ENCODE measurements at places on chromosomes 7 and 10.

GRCh38 chr7:24795407-24795767 is 38.1 kb upstream of the GSDME start:
- no peak for DNase-seq

GRCh38 chr10:36003688-36004087 is 361.6 kb upstream of the FZD8 start:
- no peak for DNase-seq

DNA sequence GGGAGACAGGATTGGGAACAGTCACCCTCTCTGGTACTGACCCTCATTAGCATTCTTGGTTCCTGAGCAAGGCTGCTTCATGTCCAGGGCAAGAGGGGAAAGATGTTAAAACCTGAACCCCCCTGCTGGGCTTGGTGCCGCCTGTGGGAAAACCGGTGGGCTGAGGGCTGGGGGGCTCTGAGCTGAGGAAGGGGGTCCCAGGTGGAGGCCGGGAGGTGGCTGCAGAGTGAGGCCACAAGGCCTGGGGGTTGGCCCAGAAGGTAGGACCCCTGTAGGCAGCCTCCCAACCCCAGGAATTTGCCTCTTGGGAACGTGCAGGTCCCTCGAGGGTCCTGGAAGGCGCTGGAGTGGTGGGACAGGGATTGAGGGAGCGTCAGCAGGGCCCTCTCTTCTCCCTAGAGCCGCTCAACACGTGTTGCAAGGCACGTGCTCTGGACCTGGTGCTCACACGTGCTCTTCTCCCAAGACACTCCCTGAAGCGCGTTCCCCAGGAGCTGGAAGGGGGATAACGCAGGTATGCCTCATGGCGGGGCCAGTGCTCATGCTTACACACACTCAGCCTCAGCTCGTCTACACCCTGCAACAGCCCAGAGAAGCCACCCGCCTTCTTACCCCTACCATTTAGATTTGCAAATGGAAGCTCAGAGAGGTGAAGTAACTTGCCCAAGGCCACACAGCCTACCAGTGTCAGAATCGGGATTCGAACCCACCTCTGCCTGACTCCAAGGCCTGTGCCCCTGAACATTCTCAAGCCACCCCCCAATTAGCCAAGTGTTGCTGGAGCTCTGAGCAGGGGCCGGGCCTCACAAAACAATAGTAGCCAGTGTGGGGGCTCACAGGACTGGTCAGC is 64.4 kb downstream of the LHPP start:
- no peak for DNase-seq

DNA sequence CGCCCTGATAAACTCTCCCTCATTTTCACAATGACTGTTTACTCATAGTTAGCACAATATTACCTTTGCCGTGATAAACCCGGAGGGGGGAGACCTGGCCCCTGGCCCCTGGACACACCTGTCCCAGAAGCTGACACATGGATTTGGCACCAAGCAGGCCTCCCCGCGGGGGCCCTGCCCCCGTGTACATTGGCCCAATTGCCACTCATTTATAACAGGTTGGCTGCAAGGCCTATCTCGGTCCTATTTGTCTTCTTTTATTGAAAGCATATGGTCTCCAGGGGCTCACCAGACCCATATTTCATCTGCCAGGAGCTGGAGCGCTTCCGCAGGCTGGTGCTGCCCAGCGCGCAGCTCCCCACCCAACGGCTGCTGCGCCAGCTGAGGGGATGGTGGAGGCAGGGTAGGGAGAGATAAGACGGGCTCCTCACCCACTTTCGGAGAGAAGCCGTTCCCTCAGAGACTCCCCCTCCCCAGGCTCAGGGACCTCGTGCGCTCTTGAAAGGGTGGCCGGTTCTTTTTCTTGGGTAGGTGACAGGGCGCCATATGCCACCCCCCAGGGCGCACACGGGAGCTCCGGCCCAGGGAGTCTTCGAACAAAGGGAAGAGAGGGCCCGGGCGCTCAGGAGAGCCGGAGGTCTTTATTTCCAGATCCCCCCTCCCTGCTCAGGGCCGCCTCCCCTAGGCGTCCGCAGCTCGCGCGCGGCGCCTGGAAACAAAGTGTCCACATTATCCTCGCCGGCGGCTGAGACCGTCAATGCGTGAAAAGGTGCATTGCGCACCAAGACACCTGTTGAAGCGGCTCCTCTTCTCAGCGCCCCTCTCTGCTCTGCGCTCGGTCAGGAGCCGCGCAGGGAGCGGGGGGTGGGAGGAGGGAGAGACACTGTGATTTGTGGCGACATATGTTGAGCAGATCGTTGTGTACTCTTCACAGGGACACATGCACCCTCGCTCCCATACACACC is 4.3 kb upstream of the NEUROG3 start:
- DNase-seq: no peak

GRCh38 chr7:154431045-154431444 is 378.8 kb downstream of the DPP6 start:
- DNase-seq: no peak

- no peak for DNase-seq
Observed at GRCh38 chr10:7333961-7334641, 76.7 kb downstream of the SFMBT2 start.

GRCh38 chr7:158742065-158742821 is 37.6 kb upstream of the NCAPG2 start:
- no peak for DNase-seq

DNA sequence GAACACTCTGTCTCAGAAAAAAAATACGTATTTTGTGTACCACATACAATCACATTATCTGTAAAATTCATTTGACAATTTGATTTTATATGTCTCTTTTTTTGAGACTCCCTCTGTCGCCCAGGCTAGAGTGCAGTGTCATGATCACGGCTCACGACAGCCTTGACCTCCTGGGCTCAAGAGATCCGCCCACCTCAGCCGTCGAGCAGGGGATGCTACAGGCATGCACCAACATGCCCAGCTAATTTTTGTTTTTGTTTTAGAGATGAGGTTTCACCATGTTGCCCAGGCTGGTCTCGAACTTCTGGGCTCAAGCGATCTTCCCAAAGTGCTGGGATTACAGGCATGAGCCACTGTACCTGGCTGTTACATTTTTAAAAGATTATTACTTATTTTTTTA is 11.6 kb upstream of the BAZ1B start:
- DNase-seq: no peak

GRCh38 chr7:7103343-7104313 is 78.7 kb upstream of the C1GALT1 start:
- DNase-seq: no peak

- no peak for DNase-seq
Observed at GRCh38 chr10:35770817-35771355, 128.8 kb upstream of the FZD8 start.

DNA sequence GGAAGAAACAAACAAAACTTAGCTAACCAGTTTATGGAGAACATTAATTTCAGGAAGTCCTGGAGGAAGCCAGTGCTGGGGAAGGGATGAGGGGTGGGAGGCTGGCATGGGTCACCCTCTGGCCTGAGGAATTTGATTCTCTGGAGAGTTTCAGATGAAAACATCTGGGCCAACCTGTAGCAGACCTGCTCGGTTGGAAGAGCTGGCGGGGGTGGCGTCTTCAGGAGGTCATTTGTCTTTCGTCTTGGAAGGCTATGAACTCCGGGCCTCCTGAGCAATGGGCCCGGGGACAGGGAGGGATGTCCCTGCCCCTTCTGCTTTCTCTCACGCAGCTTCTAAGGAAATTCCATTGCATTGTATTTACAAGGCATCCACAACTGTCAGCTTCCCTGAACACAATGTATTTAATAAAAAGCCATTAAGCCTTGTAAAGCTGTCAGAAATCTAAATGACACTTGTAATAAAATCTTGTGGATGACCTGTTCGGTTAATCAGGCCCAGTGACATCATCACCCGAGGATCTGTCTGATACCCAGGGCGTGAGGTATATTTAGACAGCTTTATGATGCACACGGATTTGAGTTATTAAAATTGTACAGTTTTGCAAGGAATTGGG is 250.5 kb downstream of the RAB11FIP2 start:
- DNase-seq: no peak

- DNase-seq: no peak
Observed at GRCh38 chr10:31830887-31831286, 97.7 kb downstream of the ARHGAP12 start.

DNA sequence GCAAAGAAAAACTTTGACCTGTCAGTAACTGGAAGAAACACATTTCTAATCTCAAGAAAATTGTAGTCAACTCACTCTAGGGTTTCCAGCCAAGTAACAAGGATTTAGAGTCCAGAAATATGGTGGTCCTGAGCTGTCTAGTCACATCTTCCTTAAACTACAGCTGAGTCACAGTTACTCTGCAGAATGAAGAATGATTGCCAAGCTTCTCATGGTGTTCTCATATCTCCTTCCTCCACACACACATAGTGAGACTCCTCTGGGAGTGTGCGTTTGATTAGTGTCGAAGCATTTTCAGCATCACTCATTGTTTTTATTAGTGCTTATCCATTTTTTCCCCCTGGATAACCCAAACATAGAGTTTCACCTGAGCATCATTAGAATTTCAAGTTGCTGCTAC is 93.1 kb upstream of the CXCL12 start:
- no peak for DNase-seq

DNA sequence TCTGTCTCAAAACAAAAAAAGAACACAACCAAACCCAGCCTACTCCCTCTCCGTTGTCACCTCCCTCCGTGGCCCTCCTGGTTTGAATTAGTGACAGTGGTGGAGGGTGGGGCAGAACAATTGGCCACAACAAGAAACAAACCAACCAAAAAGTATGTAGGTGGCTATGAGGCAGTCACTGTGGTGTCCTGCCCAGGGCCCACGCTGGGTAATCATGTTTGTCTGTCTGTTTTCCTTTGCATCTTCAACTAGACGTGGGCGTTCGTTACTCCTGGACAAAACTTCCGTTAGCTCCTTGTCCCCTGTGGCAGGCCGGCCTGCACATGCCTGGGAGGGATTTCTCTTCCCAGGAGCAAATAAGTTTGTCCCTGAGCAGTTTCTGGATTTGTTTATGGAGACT is 78.4 kb downstream of the XRCC2 start:
- no peak for DNase-seq
